ENCODE measurements at places on chromosomes 16 and 17.
A peak's percentile ranks its signal among the peaks of the same experiment; 100 is the strongest.

DNA sequence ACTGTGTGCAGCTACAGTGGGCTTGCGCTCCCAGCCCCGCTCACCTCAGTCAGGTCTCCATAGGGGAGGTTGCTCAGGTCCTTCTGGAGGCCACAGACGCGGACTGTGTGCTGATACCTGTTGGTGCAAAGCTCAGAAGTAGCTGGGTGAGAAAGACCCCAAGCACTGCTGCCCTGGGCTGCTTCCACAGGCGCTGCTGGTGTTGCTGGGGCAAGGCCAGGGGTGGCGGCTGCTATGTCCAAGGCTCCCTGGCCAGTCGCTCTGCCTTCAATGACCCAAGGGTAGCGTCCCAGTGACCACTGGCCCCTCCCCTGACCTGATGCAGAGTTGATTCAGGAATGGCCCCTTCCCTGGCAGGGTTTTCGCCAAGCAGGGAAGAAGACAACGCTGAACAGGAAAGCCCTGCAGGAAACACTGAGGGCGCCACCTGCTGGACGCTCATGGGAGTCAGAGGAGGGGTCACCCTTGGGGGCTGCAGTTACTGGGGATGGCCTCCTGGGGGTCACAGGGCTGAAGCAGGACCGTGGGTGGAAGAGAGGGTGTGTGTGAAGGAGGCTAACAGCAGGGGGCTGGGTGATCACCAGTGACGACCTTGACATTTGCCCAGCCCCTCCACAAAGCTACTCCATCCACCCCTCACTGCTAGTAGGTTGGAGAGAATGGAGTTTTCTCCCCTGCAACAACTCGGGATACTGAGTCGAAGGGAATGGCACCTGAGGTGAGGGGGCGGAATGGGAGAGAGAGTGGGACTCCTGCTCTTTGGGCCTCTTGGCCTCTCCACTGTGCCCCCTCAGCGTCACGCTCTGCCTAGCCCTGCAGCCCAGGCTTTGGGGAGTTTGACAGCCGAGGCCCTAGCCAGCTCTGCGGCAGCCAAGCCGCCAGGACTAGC lies 38.3 kb downstream of the ABCC12 start:
- peak; percentile 58 for DNase-seq

DNA sequence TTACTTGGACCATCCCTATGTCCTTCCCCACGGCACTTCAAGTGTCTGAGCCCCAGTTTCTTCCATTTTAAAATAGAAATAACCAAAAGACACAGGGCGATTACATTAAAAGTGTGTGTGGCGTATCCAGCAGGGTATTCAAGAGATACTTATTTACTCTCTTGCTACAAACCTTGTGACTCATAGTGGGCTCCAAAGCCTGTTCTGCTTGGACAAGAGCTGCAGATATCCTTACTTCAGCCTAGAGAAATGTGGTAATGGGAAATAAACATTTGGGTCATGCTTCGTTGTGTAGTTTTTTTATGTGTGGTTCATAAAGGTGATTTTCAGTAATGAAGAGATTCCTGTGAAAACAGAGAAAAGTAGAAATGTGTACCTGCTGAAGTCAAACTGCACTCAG lies 288.9 kb upstream of the CDH11 start:
- no peak for DNase-seq

- peak; percentile 85 for DNase-seq
Measured at GRCh38 chr17:78806451-78806850, 24.4 kb upstream of the CYTH1 start.

GRCh38 chr16:28107232-28107631 lies 43.7 kb upstream of the GSG1L start:
- DNase-seq: no peak

DNA sequence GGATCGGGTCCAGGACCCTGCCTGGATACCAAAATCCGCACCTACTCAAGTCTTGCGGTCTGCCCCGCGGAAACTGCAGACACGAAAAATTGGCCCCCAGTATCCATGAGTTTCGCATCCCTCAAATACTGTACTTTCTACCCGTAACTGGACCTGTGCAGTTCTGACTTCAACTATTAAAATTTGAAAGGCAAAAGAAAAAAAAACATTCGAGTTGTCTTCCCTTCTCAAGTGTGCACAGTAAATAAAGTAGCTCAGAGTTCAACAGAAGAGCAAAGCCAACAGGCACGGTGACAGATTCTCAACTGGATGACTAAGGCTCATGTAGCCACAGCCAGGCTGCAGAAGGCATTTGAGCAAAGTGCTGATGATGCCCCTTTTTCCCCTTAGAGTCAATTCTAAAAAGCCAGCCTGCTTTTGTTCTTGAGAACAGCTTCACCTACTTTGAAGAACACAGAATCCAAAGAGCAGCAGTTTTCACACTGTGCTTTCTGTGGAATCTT lies 32.5 kb downstream of the MARF1 start:
- DNase-seq: no peak

DNA sequence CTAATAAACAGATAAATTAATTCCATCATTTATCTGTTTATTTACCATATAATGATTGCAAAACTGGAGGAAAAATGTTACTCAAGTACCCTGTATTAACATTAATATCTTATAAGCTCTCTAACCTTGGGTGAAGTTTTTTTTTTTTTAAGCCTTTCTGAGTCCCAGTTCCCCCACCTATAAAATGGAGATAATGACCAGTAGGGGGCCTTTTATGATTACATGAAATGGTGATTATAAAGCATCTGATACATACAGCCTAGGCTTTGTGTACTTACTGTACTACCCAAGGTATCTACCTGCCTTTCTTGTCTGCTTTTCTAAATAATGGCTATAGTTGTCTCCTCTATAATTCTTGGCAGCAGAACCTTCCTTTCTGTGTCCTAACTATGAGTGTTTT lies 22.6 kb downstream of the LRRC36 start:
- no peak for DNase-seq

DNA sequence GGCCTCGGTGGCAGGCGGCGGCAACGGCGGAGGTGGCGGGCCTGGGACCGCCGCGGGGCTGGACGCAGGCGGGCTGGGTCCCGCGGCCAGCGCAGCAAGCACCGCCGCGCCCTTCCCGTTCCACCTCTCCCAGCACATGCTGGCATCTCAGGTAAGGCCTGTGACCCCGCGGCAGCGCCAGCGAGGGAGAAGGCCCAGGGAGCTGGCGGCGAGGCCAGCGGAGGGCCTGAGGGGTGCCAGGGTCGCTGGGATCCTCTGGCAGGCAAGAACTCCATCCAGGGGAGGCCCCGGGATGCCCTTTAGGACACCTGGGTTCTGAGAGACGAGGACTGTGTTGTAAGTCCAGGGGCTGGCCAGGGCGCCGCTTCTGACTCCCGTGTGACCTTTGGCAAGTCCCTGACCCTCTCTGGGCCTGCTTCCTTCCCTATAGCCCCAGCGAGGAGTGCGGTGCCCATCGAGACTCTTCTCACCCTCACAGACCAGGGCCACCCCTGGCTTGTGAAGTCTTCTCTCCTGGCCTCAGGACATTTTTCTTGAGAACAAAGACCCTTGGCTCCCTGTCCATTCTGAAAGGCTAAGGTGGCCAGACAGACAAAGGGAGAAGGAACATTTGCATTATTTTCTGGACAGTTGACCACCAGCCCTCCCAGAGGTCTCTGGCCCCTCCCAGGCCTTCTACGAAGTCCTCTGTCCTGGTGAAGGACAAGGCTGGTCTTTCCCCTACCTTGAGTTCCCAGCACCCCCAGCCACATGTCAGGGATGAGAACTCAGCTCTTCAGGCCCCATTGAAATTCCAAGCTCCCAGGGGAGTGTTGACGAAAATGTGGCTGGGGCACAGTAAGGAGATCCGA lies 6.3 kb downstream of the TBX2 start:
- no peak for DNase-seq

DNA sequence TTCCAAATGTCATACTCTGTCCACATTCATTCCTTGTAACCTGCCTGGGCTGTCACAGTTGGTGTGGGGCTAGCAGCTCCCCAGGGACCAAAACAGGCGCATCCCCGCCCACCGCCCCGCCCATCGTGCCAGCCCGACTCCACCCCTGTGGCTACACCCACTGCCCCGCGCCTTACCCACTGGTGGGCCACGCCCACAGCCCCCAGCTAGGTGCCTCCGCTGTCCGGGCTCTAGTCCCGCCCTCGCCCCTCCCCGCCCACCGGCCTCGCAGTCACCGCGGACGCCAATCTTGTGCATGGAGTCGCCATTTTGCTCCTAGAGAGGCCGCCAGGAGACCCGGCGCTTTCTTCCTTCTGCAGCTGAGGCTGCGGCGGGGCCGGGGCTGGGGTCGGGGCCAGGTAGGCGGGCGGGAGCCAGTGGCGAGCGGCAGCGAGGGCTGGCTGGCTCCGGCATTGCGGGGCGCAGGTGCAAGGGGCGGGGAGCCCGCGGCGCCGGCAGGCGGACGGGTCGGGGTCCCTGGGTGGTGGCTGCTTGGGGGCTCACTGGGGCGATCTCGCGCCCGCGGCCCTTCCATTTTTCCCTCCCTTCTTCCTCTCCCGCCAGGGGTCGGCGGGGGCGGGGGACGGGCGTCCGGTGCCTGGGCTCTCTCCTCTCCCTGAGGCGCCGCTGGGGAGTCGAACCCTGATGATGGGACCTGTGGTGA lies at the start of gene PRPSAP2:
Gene PRPSAP2 (plus strand): TSS at position 268 of the 703 bp plus-strand sequence. CDS start 7,703 bp downstream, outside the sequence.
- peak; percentile 98 for DNase-seq

DNA sequence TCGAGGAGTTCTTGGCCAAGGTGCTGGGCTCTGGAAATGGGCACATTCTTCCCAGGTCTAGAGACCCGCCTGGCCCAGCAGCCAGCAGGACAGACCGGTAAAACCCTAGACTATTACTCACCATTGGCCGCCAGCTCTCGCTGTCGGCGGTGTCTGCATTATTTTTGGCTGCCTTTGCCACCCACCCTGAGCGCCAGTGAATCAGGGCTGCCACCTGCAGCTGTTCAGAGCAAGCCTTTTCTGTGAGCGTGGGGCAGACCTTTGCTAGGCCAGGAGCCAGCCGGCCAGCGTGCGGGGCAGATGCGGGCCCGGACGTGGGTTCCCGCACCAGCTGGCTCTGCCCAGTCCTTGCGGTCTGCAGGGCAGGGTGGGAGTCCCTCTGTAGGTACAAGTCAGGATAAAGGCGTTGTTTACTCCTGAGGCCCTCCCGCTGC lies 15.8 kb upstream of the CLEC18A start:
- DNase-seq: no peak

- DNase-seq: peak; percentile 28
Measured at GRCh38 chr17:39094607-39095308, 56.7 kb downstream of the PLXDC1 start.

DNA sequence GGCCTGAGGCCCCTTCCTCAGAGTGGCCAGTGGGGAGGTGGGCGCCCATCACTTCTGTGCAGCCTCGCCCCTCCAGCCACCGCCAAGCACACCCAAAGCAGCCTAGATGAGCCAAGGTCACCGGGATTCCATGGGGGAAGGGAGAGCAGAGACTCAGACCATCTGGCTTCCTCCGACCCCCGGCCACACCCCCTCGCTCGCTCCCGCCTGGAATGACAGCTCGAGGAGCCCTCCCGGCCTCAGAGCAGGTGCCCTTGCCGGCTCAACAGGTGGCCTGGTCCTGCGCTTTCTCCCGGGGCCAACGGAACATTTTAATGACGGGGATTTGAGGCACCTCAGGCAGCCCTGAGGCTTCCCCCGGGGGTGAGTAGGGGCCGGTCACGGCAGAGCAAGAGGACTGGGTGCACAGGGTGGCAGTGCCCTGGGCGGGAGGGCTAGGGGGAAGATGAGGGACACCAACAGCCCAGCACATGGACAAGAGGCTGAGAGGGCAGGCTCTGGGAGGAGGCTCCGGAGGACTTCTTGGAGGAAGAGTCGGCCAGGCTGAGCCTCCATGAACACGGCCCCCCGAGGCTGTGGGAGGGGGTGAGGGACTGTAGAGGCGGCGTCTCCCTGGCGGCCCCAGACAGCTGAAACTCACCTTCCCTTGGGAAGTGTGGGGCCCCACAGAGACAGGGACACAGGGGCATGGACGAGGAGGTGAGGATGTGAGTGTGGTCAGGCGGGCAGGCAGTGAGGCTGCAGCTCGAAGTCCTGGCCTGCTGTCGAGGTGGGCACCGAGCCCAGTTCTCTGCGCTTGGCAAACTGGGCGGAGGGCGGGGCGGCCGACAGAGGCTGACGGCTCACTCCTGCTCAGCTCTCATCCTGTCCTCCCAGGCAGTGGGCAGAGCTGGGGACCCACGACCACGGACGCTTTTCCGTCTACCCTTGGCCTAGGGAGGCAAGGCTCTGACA lies 12.5 kb upstream of the C1QTNF8 start:
- no peak for DNase-seq

GRCh38 chr16:11916524-11917285 lies 949 bp upstream of the GSPT1 start:
- no peak for DNase-seq

DNA sequence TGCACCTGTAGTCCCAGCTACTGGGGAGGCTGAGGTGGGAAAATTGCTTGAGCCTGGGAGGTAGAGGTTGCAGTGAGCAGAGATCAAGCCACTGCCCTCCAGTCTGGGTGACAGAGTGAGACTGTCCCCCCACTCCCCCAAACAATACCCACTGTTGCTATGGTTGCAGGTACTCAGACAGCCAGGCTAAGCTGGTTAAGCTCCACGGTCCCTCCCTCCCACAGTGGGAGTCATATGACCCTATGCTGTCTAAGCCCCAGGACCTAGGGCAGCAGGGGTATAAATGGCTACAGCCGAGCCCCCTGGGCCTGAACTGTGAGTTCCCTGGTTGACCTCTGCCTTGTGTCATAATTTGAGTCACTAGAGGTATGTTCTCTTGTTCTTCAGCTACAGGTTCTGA lies 15.9 kb upstream of the RPRML start:
- no peak for DNase-seq

- no peak for DNase-seq
Measured at GRCh38 chr16:79959226-79959625, 358.7 kb upstream of the MAF start.

GRCh38 chr16:20946015-20946629 lies 45.6 kb downstream of the LYRM1 start:
- DNase-seq: no peak

- no peak for DNase-seq
Measured at GRCh38 chr17:9095390-9095789, 74.1 kb downstream of the NTN1 start.

DNA sequence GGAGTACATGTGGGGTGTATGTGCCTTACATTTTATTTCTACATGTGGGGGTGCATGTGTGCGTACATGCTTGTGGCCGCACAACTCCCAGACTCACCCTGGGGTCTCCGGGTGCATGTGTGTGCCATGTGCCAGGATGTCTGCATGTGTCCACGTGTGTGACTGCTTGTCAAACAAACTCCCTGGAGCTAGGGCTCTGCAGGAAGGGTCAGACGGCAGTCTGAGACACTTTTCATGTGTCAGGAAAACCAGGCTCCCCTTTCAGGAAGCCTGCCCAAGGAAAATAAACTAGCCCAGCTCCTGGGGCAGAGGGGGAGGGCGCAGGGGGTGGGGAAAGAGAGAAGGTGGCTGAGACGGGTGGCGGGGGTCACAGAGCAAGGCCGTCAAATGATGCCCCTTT lies 44.7 kb downstream of the FZD2 start:
- DNase-seq: no peak

DNA sequence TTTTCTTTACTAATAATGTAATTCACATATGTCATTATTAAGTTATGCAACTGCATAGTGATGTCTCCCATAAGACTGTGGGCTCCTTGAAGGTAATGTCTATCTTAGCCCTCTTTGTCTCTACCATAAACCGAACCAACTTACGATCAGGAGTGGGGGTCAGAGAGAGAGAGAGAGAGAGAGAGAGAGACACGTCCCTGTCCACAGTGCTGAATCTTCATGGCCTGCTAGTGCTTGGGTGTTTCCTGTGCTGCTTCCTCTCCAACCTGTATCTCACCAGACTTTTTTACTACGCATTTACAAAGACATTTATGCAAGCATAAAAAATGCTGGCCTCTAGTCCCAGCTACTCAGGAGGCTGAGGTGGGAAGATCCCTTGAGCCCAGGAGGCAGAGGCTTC lies 52.2 kb upstream of the HAPSTR1 start:
- no peak for DNase-seq
